Osteocyte (in vitro differentiated cells): ENCODE measurements at places on chromosomes 4 and X. TPM values are rescaled to one million over a fixed set of nuclear protein-coding genes. Genes with fewer than 3 reads are reported as not detected.

The TRPC5OS gene
- not detected in 2 replicates for total RNA-seq

The MGAT4D gene
- total RNA-seq, result not detected in 2 replicates

The STOX2 gene
- 0.19 and 0.68 TPM in 2 replicates for total RNA-seq

DNA sequence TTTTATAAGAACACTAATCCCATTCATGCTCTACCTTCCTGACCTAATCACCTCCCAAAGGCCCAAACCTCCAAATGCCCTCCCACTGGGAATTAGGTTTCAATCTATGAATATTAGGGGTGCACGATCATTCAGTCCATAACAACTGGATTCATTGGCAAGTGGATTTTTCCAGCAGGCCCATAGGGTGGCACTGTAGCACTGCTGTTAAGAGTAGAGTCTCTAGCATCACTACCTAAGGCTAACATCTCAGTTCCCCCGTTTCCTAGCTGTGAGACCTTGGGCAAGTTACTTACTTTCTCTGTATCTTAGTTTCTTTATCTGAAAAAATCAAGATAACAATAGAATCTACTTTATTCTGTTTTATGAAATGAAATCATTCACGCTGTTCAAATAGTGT is 315.8 kb downstream of the STIM2 start:
- H3K36me3 ChIP-seq, result no peaks in the 10 kb centered on the region
- H3K4me1 ChIP-seq, result no peaks in the 10 kb centered on the region
- no peak overlapping the region for H3K4me3 ChIP-seq
- DNase-seq, result no peak
- H3K27ac ChIP-seq, result no peak overlapping the region

DNA sequence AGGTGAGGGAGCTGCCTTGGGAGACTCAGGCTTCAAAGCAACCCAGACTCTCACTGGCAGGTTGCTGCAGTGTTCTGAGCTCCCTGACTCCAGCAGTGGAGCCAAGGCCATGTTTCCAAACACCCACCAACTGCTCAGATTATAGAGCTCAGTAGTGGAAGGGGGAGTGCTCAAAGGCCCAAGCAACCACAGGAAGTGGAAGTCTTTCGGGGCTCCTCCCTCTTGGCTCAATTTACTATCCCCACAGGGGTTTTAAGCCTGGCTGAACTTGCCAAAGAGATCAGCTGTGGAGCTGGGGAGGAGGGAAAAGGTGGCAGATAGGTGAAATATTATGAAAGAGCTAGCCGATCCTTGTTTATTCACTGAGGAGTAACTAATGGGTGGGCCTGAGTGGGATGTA is 82.5 kb downstream of the HPRT1 start:
- H3K27ac ChIP-seq, result peak overlapping the region; percentile 50
- H3K4me1 ChIP-seq, result peaks cover 29% of the 10 kb centered on the region
- H3K27me3 ChIP-seq, result no peaks in the 10 kb centered on the region
- no peak overlapping the region for H3K4me3 ChIP-seq
- H3K36me3 ChIP-seq, result no peaks in the 10 kb centered on the region

DNA sequence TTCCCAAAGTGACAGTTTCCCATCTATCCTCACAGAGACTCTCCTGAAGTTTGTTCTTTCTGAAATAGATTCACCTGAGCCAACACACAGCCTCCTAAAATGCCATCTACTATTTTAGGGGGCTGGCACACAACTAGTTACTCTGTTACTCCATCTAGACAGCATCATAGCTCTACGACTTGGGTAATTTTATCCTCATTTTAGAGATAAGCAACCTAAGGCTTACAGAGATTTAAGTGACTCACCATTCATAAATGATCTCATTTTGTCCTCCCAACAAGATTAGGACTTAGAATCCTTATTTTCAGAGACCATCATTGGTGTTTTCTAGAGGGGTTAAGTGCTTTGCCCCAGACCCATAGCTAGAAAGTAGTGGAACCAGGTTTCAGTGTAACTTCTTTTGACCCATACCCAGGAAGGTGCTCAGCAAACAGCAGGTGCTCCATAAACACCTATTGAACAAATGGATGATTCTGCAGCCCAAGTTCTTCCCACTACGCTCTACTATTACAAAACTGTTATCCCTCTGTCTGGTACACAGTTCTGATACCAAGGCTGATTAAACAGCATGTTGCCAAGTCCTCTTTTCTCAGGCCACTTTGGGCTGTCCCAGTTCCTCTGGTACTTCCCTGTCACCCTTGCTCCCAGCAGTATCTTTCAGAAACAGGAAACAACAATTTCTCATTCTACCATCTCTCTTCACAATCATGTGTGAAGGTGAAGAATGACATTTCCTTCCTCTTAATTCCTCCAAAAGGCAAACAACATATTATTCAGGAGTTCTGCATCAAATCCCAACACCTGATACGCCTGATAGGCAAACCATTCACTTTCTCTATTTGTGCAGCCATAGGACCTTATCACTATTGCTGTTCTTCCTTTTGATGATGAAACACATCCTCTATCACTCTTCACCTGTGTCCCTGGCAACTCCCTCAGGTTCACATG is 304.7 kb upstream of the TAPT1 start:
- no peak for DNase-seq
- no peak overlapping the region for H3K4me3 ChIP-seq
- no peak overlapping the region for H3K27ac ChIP-seq
- no peaks in the 10 kb centered on the region for H3K27me3 ChIP-seq

GRCh38 chrX:12896935-12897334 is 9.5 kb upstream of the TLR8 start:
- H3K36me3 ChIP-seq, result no peaks in the 10 kb centered on the region
- peaks cover 2% of the 10 kb centered on the region for H3K27me3 ChIP-seq
- no peak for DNase-seq
- no peak overlapping the region for H3K27ac ChIP-seq
- no peak overlapping the region for H3K4me3 ChIP-seq

DNA sequence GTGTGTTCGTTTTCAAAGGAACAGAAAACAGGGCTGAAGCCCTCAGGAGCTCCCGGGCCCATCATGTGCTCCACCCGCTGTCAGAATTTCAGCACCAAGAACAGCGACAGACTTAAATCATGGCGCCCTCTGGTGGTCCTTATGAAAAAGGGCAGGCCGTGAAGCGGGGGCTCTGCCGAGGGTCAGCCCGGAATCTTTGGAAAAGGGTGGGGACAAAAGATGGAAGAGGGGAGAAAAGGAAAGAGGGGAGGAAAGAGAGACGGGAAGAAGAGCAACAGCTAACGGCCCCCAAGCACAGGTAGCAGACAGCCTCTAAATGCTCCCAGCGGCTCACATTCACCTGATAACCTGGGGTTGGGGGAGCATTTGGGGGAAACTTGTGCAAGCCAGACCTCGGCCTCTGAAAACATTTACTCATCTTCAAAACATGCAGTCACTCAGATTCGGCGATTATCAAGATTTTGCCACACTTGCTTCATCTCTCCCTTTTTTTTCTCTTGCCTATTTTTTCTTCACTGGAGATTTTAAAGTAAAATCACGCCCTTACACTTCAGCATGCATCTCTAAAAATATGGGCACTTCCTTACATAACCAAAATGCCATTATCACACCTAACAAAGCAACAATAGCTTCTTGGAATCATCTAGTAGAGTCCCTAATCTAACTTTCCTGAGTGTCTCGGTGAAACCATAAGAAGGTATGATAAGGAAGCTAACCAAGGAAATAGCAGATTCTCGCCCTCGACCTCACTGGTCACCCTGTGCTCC is 28.1 kb upstream of the MAN2B2 start:
- H3K27ac ChIP-seq, result no peak overlapping the region
- no peaks in the 10 kb centered on the region for H3K4me1 ChIP-seq
- no peaks in the 10 kb centered on the region for H3K36me3 ChIP-seq
- H3K4me3 ChIP-seq, result no peak overlapping the region

GRCh38 chrX:153455571-153455970 is 9.7 kb upstream of the TREX2 start:
- no peak overlapping the region for H3K4me3 ChIP-seq
- peaks cover 13% of the 10 kb centered on the region for H3K4me1 ChIP-seq
- no peak overlapping the region for H3K27ac ChIP-seq
- H3K27me3 ChIP-seq, result no peaks in the 10 kb centered on the region
- H3K36me3 ChIP-seq, result peaks cover 10% of the 10 kb centered on the region

DNA sequence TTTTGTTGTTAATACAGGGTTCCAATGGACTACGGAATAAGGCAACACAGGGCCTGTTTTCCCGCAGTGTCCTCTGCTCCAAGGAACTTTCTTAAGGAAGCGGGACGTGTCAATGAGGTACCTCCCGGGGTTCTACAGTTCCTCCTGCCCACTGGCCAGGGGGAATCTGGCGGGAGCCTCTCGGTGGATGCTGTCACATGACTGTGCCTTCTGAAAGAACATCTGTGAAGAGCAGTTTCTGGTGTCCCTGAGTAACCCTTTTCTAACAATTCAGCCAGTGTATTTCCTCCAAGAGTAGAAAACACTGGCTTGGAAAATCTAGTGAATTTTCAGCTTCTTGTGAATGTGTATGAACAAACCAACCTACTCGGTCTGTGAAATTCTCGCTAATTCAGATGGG is 32.7 kb downstream of the MFAP3L start:
- no peaks in the 10 kb centered on the region for H3K4me1 ChIP-seq
- H3K36me3 ChIP-seq, result no peaks in the 10 kb centered on the region

DNA sequence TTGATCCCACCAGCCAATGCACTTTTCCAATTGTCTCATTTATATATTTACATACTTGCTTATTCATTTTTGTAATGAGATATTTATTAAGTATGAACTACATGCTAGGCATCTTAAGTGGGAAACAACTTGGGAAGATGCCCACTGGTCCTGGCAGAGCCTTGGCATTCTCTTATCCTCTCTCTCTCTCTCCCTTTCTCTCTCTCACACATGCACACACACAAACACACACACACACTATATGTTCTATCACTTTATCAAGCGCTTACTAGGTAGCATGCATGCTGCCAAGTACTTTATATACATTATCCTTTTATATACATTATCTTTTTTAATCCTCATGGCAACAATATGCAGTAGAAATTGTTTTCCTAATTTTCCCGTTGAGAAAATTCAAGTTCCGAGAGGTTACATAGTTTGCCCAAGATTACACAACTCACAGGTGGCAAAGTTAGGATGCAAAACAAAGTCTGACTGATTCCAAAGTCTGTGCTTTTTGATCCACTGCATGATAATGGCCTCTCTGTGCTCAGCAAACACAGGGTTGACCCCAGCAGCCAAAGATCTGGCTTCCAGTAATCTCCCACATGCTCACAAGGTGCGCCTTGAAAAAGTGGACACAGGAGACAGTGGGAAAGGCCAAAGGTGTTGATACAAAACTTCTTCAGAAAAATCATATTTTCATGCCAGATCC is 173.1 kb upstream of the KLF3 start:
- no peak overlapping the region for H3K27ac ChIP-seq
- DNase-seq, result no peak
- peaks cover 22% of the 10 kb centered on the region for H3K4me1 ChIP-seq
- no peaks in the 10 kb centered on the region for H3K36me3 ChIP-seq

GRCh38 chrX:68571610-68572311 is 72.9 kb downstream of the YIPF6 start:
- H3K36me3 ChIP-seq, result no peaks in the 10 kb centered on the region
- H3K27me3 ChIP-seq, result no peaks in the 10 kb centered on the region
- H3K4me1 ChIP-seq, result no peaks in the 10 kb centered on the region
- DNase-seq, result no peak
- no peak overlapping the region for H3K4me3 ChIP-seq
- H3K27ac ChIP-seq, result no peak overlapping the region

GRCh38 chr4:40405193-40405592 is 70.1 kb downstream of the CHRNA9 start:
- peaks cover 4% of the 10 kb centered on the region for H3K27me3 ChIP-seq
- H3K27ac ChIP-seq, result no peak overlapping the region
- H3K4me3 ChIP-seq, result no peak overlapping the region
- no peak for DNase-seq
- no peaks in the 10 kb centered on the region for H3K4me1 ChIP-seq
- H3K36me3 ChIP-seq, result no peaks in the 10 kb centered on the region

DNA sequence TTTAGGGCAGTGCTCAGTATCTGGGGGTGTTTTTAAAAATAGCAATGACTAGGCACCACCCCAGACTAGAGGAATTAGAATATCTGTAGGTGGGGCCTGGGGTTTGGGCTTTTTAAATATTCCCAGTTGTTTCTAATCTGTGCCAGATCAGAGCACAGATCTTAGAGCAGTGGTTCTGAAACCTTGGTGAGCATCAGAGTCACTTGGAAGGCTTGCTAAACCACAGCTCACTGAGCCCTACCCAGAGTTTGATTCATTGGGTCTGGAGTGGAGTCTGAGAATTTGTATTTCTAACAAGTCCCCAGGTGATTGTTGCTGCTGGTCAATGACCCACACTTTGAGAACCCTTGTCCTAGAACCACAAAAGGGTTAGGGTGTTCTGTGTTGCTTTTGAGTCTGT is 16.7 kb downstream of the HADH start:
- no peak overlapping the region for H3K27ac ChIP-seq
- no peaks in the 10 kb centered on the region for H3K36me3 ChIP-seq
- no peaks in the 10 kb centered on the region for H3K27me3 ChIP-seq

GRCh38 chrX:97787311-97787710 is 903.6 kb downstream of the RPA4 start:
- no peaks in the 10 kb centered on the region for H3K36me3 ChIP-seq
- H3K27me3 ChIP-seq, result no peaks in the 10 kb centered on the region
- no peak overlapping the region for H3K4me3 ChIP-seq
- DNase-seq, result no peak
